ENCODE measurements at places on chromosomes 4 and X. TPM values are rescaled to one million over a fixed set of nuclear protein-coding genes. Genes with fewer than 3 reads are reported as not detected.

NAP1L3 gene
- 3.9 TPM for total RNA-seq

COPS4 gene
- total RNA-seq = 24.1 TPM

MAGIX gene
- 1.0 TPM for total RNA-seq

PASD1 gene
- total RNA-seq = not detected

ZMAT1 gene
- total RNA-seq = 18.0 TPM

RTL9 gene
- not detected for total RNA-seq

TRIM61 gene
- total RNA-seq = 0.45 TPM

LRCH2 gene
- not detected for total RNA-seq

KLHL4 gene
- total RNA-seq = not detected

TMPRSS11B gene
- total RNA-seq = not detected

TMEM154 gene
- 25.1 TPM for total RNA-seq

All from T-helper 17 cell (primary cell).